Fibroblast of skin of left quadriceps (primary cell): ENCODE measurements at places on chromosomes 2 and 18.

DNA sequence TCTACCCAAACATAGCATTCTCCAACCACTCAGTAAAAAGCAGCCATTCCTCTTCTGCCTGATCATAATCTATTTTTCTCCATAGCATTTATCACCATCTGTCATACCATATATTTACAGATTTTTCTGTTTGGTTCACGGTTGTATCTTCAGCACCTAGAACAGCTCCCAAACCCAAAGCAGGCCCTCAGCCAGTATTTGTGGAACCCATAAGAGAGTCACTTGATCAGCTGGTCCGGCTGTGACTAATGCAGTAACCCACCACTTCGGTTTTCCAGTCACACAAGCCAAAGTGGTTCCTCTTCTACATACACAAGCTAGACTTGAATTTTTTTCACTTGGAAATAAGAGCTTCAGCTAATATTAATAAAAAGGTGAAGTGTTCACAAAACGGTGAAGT lies 511.6 kb upstream of the CELF4 start:
- no peak for DNase-seq

DNA sequence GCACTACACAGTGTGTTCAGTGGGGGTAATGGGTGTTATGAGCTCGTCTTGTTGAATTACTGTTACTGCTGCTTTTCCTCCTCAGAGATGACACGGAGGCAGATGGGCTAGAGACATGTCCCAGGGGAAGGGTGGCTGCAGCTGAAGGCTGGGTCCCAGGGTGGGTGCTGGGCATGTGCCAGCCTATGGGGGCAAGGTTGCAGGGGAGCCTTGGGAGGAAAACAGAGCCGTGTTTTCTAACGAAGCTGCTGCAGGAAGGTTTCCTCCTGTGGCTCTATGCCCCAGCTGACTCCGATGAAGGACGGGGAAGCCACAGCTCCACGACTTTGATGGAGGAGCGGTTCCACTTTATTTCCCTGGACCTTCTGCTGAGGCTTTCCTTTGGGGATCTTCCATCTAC lies 42.4 kb downstream of the ASB18 start:
- no peak for DNase-seq

GRCh38 chr2:127810156-127810618 lies 784 bp downstream of the WDR33 start:
- DNase-seq: no peak

GRCh38 chr2:133334923-133335322 lies 233.3 kb downstream of the NCKAP5 start:
- no peak for DNase-seq

- no peak for DNase-seq
These were observed 63.9 kb downstream of the NCAPH start for GRCh38 chr2:96399342-96400048.

GRCh38 chr2:109225170-109225782 lies 96.3 kb downstream of the SH3RF3 start:
- DNase-seq: no peak

DNA sequence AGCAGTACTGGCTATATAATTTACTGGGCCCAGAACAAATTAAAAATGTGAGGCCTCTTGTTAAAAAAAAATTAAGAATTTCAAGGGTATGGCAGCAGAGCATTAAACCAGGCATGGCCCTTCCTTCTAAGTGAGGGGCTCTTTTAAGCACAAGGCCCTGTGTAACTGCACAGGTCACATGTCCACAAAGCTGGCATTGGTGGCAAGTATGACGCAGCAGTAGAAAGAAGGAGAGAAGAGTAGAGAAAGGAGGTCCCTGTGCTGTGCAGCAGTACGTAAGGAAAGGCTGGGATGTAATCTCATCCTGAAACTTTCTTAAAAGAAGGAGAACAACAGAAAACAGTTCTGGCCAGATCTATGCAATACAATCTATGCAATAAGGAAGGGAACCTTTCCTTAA lies 51.2 kb downstream of the MBD2 start:
- no peak for DNase-seq
